ENCODE measurements at places on chromosomes 5 and 9. TPM values are rescaled to one million over a fixed set of nuclear protein-coding genes. Genes with fewer than 3 reads are reported as not detected.
A peak's percentile ranks its signal among the peaks of the same experiment; 100 is the strongest.

DNA sequence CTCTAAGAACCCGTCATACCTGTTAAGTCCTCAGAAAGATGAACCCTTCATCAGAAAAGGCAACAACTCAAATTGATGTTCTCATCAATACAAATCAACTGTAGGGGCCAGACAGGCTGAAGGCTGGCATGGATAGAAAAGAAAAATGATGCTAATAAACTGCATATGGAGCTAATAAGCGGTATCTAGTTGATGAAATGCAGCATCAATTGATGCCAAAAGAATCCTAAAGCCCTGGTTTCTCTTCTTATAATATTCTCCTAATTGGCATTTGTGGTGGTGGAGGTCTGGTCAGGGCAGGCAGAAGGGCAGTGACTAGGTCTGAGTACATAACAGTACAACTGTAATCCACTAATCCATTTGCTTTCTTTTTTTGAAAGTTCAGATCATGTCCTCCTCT is 322.5 kb downstream of the SPOCK1 start:
- no peak for DNase-seq

DNA sequence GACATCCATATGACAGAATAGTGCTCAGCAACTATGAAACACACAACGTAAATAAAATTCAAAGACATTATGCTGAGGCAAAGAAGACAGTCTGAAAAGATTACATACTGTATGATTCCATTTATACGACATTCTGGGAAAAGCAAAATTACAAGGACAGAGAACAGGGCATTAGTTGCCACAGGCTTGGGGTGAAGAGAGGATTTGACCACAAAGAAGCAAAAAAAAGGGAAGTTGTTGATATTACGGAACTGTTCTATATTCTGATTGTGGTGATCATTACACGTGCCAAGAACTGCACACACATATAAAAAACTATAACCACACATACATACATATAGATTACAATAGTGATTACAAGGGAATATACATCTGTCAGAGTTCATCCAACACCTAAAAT is 24.1 kb downstream of the CDK5RAP2 start:
- no peak for DNase-seq

- DNase-seq, result no peak
Observed at GRCh38 chr5:57987552-57987951, 472.3 kb downstream of the PLK2 start.

DNA sequence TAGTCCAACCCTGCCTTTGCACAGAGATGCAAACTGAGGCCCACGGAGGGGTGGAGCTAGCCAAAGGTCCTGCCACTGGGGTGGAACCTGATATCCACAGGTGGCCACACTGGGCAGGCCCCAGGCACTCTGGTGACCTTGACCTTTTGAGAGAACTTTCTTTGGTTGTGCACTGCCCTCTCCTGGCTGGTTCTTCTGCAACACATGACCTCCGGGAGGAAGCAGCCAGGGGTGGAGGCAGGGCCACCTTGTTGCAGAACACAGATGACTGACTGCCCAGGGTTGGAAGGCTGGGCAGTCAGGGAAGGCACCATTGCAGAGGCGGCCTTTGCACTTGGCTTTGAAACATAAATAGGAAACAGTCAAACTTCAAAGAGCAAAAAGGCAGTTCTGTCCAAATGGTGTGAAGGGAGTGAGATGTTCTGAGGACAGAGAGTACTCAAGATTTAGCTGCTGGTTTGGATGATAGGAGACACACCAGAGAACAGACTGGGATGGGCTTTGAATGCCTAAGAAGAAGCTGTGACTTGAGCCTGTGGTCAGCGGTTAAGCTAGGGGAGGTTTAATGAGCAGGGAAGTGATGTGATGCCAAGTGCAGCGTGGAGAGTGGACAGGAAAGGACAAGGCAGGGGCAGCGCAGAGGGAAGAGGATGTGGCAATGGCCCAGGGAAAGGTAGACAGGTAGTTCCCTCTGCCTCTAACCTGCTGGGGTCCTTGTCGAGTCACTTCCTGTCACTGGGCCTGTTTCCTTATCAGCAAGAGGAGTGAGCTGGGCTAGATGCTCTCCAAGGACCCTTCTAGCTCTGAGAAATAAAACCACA is 6.8 kb upstream of the TCOF1 start:
- DNase-seq, result peak; percentile 81

GRCh38 chr5:157926977-157927376 is 68.0 kb upstream of the CLINT1 start:
- DNase-seq, result no peak

DNA sequence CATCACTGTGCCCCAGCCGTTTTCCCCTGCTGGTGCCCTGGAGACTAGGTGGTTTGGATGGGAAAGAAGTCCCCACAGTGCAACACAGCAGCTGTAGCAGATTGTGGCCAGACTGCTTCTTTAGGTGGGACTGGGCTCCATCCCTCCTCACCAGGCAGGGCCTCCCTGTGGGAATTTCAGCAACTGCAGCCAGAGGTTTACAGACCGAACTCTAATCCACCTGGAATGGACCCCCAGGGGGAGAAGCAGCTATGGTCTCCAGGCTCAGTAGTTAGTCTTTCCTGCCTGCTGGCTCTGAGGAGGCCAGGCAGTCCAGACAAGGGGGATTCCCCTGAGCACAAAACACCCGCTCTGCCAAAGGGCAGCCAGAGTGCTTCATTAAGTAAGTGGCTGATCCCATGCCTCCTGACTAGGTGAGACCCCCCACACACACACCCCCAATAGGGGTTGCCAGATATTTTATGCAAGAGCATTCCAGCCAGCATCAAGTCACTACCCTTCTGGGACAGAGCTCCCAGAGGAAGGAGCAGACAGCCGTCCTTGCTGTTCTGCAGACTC is 188.9 kb downstream of the SGCD start:
- no peak for DNase-seq

GRCh38 chr5:180067986-180068385 is 3.6 kb downstream of the RNF130 start:
- DNase-seq, result no peak

GRCh38 chr9:23779220-23779619 is 46.8 kb downstream of the ELAVL2 start:
- no peak for DNase-seq

The CDX1 gene
- total RNA-seq, result not detected

Data from activated naive CD4-positive, alpha-beta T cell treated with anti-CD3 and anti-CD28 coated beads for 36 hours (primary cell).